ENCODE measurements at places on chromosomes 5 and 9.

GRCh38 chr5:14660833-14661232, 3.7 kb upstream of the OTULIN start:
- no peak for DNase-seq

- no peak for DNase-seq
These were observed 113.7 kb downstream of the VAV2 start for GRCh38 chr9:133878402-133878801.

DNA sequence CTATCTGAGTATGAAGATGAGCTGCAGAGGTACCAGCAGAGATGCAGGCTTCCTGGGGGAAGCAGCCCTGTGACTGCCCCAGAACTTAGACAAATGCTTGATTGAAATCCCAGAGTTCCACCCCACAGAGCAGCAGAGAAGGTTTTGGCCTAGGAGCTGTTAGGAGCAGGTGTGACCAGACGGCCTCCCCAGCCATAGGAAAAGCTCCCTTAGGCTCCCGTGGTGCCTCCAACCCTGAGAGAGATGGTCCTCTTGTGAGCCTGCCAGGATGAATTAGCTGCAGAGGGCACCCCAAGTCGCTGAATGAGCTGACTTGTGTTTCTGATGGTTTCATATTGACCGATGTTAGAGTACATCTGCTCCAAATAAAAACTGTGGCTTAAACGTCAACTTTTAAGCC, 22.1 kb downstream of the NTRK2 start:
- DNase-seq = no peak

GRCh38 chr5:32538031-32538547, 47.3 kb upstream of the SUB1 start:
- DNase-seq = no peak

GRCh38 chr5:135211083-135211790, 177.2 kb upstream of the PITX1 start:
- DNase-seq = no peak

DNA sequence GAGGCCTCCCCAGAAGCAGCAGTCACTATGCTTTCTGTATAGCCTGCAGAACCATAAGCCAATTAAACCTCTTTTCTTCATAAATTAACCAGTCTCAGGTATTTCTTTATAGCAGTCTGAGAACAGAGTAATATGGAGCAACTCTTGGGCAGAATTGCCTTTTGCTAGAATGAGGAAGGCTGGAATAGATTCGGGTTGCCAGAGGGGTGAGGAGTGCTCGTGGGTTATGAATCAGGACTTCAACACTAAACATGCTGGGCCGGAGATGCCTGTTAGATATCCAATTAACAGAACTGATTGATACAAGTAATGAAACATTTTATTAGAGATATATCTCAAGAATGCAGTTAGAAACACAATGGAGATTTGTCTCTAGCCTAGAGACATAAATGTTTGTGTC, 140.9 kb upstream of the MAP3K1 start:
- no peak for DNase-seq

GRCh38 chr5:119362714-119363113, 6.9 kb downstream of the TNFAIP8 start:
- no peak for DNase-seq

DNA sequence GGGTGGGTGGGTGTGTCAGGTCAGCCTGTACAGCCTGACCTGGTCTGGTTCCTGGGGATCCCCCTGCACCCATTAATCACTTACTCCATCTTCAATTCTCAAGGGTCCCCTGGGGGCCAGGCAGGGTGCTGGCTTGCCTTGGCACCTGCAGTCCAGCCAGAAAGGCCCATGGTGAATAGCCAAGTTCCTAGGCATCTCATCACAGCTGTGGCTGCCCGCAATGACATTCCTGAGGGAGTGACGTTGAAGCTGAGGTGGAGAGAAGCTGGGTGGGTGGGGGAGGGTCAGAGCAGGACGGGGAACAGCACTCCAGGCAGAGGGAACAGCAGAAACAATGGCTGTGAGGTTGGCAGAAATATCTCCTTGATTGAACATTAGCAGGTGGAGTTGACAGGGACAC, 10.6 kb downstream of the HMCN2 start:
- DNase-seq = no peak

DNA sequence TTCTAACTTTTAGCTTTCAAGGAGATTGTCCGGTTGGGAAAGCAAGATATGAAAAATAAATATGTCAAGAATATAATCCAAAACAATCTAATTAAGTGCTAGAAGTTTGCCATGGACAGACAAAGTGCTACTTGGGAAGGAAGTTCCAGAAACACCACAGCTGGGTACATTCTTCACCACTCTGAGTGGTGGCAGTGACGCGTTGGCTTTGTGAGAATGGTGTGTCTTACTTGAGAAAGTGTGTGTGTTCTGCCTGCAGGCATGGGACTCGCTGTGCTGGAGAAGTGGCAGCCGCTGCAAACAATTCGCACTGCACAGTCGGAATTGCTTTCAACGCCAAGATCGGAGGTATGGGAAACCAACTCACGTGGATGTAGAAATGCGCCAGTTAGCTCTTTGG, 177.2 kb downstream of the PCSK5 start:
- DNase-seq = no peak

- no peak for DNase-seq
These were observed 6.5 kb upstream of the ARHGAP26 start for GRCh38 chr5:142763701-142764100.

Data from stimulated activated CD8-positive, alpha-beta memory T cell treated with anti-CD3 and anti-CD28 coated beads, Interleukin-15, amount 100 ng/mL, for 4 hours (primary cell).